ENCODE measurements at places on chromosomes 6 and 20.
A peak's percentile ranks its signal among the peaks of the same experiment; 100 is the strongest.

DNA sequence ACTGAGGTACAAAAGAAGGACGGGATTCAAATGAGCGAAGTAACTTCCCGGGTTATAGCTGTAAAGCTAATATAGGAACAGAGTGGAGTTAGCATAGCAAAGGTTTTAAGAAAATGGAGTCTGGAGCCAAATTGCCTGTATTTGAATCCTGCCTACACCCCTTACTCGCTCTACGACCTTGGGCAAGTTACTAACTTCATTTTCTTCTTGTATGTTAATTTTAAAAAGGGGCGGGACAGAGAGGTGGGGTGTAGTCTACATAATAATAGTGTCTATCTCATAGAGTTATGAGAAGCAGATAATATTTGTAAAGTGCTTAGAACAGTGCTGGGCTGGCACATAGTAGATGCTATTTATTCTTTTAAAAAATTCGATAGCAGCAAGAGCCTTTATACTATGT is 705 bp downstream of the ZSCAN23 start:
- no peak for DNase-seq

DNA sequence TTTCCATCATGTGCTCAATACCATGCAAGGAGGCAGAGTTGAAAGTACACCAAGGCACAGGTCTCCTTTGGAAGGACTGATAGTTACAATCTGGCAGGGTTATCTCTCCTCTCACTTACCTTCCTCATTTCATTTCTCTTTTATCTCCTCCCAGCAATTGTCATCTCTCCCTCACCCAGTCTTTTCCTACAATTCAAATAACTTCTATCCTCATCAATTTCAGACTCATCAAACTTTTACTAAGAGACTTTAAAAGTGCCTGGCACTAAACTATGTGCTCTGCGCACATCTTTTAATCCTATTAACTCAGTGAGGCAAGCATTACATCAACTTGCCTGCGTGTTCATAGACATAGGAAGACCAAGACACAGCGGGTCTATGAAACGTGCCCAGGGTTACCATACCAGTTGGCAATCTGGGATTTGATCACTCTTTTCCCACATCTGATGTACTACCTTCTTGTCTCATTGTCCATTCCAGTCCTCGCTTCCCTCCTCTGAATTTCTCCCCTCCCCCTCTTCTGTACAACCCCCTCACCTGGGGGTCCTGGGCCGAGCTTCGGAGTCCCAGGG is 1.2 kb downstream of the VARS1 start:
- no peak for DNase-seq

GRCh38 chr20:46890682-46891081 is 4.0 kb upstream of the EYA2 start:
- no peak for DNase-seq

GRCh38 chr20:37801921-37802320 is 101.0 kb upstream of the VSTM2L start:
- no peak for DNase-seq

DNA sequence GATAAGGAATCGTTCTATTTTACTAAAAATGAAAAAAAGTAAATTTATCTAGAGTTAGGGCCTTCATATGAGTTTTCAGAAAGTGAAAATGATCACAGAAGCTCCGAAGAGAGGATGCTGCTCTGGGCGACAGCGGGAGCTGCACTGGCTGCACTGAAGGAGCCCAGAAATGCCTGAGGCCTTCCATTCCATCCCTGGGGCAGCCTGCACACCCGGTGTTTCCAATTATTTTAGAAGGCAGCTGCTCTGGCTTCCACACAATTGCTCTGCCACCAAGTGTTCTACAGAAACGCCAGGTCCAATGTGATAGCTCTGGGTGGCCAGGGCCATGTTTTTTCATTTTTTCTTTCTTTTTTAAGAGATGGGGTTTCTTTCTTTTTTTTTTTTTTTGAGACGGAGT is 3.6 kb downstream of the DTNBP1 start:
- DNase-seq = no peak

DNA sequence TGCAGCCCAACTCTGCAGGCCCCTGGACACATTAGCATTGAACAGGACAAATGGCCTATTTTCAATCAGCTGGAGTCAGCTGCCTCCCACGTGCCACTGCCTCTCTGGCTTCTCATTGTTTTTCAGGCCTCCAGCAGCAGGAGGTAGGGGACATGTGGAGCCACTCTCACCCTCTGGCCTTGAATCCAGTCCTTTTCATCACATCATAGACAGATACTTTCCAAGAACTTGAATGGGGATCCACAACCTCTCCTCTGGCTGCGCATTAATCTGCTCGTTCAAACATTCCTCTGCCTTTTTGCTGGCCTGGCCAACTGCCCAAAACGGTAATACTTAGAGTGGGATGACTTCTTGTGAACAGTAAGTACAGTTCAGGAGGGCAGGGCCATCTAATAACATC is 592.3 kb downstream of the PKHD1 start:
- DNase-seq = no peak

GRCh38 chr6:118844915-118845314 is 49.0 kb upstream of the ASF1A start:
- DNase-seq = no peak

DNA sequence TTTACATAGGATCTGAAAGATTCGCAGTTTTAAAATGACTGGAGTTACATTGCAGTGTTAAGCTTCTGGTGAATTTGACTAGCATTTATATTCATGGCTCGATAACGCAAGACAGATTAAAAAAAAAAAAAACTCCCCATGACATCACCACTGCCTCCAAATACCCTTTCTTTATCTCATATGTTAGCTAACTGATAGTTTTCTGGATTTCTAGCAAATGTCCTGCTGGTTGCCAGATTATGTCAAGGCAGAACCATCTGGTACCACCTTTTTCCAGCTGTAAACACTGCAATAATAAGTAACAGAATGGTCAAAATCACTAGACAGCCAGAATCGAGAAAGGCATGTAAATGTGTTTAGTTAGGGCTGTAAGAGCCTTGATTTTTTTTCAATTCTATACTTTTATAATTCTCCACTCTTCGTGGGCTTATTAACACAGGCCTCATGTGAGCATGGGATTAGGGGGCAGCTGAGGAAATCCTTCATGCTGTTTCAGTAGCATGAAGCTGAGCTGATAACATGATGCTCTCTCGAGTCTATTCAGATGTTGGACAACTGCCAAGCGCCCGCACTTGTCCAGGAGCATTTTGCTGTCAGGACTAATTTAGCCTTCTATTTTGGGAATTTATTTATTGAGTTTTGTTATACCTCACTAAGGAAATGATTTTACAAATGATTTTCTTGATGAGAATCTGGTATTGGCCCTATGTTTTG is 166.0 kb upstream of the SCGN start:
- no peak for DNase-seq

- DNase-seq = peak; percentile 58
Observed at GRCh38 chr6:13383328-13384163, 55.2 kb upstream of the TBC1D7 start.

GRCh38 chr6:52644253-52644652 is 26.7 kb upstream of the TMEM14A start:
- DNase-seq = no peak

GRCh38 chr6:72419966-72420365 is 201.9 kb upstream of the KCNQ5 start:
- no peak for DNase-seq

GRCh38 chr20:45305262-45305661 is 1.4 kb upstream of the RBPJL start:
- no peak for DNase-seq

GRCh38 chr6:3195695-3196497 is 31.6 kb downstream of the TUBB2B start:
- DNase-seq = no peak

All from CD4-positive, alpha-beta T cell (primary cell).